Kidney (tissue), 22 donors: ENCODE measurements at places on chromosomes 5 and 9. TPM values are rescaled to one million over a fixed set of nuclear protein-coding genes. Genes with fewer than 3 reads are reported as not detected.

GRCh38 chr5:34915139-34915855, at the start of the genes BRIX1 and RAD1:
Gene BRIX1 (plus strand): TSS chr5:34915711. CDS start chr5:34915739, 28 bp downstream.
Gene RAD1 (minus strand): TSS chr5:34915504. CDS start chr5:34914892, 612 bp downstream.
- DNase-seq, result peak; percentile 99

GRCh38 chr9:92176068-92176799, 61.0 kb upstream of the SPTLC1 start:
- no peak for DNase-seq

DNA sequence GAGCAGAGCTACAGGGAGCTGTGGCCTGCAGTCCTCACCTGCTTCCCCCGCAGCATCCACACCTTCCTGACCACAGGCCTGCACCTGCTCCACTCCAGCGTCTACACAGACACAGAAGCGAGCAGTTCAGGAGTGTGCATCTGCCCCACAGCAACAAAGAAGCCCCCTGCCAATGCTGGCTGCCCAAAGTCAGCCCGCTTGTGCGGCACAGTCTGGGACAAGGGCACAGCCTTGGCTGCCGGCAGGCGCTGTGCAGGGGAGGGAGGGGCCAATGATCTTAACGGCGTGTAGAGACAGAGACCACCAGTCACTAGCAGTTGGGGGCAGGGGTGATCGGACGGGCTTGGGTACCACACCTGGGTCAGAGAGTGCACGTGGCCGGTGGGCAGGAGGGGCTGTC, 6.6 kb downstream of the BRD9 start:
- DNase-seq, result no peak

DNA sequence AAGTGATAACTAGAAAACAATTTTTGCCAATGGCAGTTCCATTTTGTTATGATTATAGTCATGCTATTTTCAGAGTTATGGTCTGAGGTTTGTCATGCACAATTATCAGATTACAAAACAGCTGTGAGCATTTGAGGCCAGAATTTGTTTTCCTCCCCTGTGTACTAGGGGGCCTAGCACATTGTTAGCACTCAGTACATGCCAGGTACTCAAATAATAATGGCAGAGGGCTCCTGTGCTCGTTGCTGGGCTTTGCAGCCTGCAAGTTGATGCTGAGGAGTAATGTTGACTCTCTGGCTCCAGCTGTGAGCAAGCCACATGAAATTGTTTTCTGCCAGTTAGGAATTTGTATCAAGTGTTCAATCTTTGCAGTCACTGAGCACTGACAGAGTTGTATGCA, 6.9 kb downstream of the DNAI1 start:
- DNase-seq, result no peak

DNA sequence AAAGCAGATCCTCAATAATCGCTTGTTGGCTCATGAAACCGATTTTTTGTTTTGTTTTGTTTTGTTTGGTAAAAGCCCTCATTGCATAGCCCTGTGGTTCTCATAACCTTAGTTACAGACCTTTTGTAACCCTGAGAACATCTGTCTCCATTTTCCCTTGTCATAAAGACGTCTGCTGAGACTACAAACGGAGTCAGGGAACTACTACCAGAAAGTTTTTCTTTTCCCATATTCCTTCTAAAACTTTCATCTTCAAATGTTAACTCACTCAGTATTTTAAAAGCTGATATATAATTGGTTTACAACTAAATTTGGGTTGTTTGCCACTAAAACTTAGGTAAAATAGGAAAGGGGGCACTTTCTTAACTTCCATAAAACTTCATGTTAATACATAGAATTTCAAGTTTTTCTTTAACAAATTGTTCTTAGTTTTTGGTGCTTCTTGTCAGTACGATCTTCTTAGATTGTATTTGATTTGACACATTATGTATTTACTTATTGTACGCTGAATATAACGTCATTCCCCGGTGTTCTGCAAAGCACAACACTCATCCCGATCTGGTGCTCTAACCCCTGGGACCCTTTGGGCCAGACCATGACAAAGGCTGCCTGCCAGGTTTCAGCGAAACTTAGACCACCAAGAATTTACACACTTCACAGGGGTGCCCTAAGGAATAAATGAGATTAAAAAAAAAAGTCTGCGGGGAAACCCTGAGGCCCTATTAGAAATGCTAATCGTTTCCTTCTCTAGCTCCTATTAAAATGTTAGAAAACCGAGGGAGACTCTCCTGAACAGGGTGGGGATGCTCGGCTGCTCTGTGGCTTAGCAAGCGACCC, 1.1 kb upstream of the ANP32B start:
- no peak for DNase-seq

DNA sequence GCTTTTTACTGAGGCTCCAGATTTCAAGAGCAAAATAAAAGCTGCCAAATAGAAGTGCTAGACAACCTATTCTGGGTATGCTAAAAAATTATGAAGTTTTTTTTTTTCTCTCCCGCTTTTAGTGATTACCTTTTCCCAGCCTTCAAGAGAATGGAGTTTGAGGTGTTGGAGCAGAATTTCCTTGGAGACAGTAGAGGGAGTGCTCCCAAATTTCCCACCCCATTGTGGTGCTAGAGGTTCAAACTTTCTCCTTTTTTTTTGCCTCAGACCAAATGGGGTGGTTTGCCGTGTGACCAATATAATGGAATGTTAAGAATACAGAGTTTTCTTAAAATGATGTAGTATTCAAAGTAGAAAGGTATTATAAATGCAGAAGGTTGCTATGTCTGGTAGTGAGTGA, 244.2 kb upstream of the RIOK2 start:
- no peak for DNase-seq

GRCh38 chr5:133149345-133149744, 97.5 kb downstream of the HSPA4 start:
- DNase-seq, result no peak

DNA sequence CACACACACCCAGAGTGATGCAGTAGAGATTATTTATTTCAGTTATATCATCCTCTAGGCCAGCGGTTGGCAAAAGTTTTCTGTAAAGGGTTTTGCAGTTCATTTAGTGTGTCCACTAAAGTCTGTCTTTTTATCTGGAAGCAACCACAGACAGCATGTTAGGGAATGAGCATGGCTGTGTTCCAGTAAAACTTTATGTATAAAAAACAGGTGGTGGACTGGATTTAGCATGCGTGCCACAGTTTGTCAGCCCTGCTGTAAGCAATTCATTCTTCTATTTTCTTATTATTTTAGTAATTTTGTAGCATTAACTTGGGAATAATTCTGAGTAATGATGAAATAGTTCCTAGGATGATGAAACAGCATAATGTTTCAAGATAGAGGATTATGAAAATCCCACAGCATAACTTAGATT, 51.7 kb downstream of the CCNH start:
- no peak for DNase-seq

DNA sequence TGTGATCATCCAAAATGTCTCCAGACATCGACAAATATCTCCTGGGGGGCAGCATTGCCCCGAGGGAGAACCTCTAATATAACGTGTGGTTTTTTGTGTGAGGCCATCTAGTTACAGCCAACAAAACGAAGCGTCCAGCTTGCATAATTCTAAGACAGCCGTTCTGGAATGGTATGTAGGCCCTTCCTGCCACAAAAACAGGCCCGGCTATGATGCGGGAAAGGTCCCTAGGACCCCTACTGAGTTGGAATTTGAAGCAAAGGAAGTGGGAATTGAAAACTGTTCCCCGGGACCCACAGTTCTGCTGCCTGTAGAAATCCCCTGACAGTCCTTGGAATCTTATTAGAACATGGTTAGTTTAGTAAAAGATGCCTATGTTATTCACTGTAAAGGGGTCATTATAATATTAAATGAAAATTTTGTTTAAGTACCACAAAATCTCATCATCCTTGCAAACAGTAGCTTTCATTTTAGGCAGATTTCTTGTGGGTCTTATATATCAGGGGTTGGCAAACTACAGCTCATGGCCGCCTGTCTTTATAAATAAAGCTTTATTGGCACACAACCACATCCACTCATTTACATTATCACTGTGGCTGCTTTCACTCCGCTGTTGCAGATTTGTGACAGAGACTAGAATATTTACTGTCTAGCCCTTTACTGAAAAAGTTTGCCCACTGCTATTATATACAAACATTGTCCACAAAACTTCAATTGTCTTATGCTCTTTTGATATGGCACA, 70.7 kb downstream of the MSX2 start:
- no peak for DNase-seq

DNA sequence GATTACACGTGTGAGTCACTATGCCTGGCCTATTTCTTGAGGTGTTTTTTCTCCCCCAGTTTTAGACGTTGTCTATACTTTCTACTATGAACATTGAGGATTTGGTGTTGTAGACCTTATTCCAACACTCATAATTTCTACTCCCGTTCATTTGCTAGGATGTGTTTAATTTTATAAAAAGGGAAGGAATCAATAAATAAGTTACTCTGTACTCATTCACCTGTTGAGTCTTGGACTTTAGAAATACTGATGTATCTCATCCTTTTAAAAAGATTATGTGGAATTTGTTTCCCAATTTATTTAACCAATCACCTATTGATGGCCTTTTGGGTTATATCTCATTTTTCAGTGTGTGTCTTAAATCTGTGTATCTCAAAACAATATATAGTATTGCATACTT, 3.2 kb downstream of the CDK7 start:
- no peak for DNase-seq

DNA sequence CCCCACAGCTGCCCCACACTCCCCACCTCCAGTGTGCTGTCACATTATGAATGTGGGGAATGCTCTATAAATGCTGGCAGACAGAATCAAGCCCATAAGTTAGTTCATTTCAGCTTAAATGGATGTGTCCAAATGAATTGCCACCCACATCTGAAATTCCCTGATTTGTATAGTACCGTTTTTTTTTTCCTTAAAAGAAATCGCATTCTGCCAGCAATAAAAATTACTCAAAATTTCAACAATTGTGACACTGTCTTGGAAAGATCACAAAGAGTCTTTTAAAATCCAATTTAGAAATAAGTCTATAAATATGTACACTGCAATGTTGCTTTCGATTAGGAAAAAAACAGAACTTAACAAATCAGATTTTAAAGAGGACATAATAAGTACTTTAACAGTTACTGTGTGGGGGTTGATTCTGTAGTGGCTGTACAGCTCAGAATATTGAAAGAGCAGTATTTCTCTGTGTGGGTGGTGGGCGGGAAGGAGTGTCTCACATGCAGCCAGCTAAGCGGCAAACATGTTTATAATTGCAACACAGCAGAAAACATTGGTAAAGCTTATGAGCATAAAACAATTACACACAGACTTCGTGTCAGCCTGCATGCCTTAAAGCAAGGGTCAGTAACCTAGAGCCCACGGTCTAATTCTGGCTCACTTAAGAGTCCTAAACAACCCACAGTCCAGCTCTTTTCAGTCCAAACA, 24.9 kb upstream of the CSNK1G3 start:
- no peak for DNase-seq

DNA sequence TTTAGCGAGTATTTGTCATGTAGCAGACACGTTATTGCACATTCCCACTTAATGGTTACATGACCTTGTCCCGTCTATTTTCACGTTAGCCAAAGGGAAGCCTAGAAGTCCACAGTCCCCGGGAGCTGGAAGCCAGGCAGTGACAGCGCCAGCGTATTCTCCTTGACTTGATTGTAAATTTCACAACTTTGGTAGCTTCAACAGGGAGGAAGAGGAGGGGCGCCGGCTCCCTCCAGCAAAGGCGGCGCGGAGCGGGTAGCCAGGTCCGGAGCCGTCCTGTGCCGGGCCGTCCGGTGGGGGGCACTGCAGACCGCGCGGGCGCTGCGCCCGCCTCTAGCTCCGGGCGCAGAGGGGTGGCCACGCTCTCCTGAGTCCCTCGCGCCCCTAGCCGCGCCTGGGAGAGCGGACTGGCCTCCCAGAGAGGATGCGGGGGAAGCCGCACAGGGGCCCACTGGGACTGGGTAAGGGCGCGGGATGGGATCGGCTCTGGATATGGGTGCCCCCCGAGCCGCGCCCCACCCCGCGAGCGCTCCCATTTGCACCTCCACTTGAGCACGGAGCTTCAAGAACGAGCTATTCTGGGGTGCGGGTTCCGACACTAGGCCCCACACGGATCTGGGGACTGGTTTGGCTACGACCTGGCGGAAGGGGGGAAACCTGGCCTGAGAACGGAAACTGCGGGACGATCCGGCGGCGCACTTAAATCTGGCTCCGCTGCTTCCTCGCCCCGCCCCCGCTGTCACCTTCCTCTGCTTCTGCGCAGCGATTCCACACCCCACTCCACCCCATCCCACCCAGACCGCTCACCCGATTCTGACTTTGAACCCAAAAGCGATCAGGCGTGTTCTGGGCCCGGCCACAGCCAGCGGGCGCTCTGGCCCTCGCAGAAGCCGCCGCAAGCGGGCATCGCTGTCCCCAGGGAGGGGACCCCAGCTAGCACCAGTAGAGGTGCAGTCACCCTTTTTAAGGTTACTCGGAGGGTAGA, 23.8 kb downstream of the KLF4 start:
- DNase-seq, result peak; percentile 81

- DNase-seq, result no peak
Observed at GRCh38 chr5:114789773-114790402, 379.8 kb downstream of the TRIM36 start.

DNA sequence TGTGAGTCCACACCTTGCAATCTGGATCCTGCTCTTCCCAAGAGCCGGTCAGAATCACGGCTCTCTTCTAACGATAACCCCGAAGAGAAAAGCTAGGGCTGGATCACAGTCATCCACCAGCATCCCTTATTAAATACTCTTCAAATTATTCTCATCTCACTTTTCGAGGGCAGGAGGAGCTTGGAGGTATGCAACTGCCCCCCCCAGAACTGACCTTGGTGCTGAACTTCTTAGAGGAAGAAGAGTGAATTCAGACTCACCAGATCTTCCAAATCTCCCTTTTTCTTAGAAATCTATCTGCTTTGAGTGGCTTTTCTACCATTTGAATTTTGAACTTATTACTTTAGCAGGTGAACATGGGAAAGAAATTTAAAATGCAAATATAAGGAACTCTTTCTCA, 75.7 kb downstream of the MED10 start:
- DNase-seq, result peak; percentile 54

The SPOCK1 gene
- 32.8 TPM for polyA plus RNA-seq

The IL9 gene
- polyA plus RNA-seq, result not detected

The BHMT2 gene
- 230 TPM for polyA plus RNA-seq

The THBS4 gene
- 1.8 TPM for polyA plus RNA-seq

The PTPRD gene
- 6.4 TPM for polyA plus RNA-seq

The GNA14 gene
- polyA plus RNA-seq, result 6.5 TPM

The DMRT2 gene
- polyA plus RNA-seq, result 38.3 TPM

The NFIB gene
- 15.6 TPM for polyA plus RNA-seq

The SPATA31A3 gene
- polyA plus RNA-seq, result not detected

The GABRA6 gene
- polyA plus RNA-seq, result not detected

The GPR150 gene
- polyA plus RNA-seq, result 0.19 TPM
